ENCODE measurements at places on chromosomes 4 and X.

DNA sequence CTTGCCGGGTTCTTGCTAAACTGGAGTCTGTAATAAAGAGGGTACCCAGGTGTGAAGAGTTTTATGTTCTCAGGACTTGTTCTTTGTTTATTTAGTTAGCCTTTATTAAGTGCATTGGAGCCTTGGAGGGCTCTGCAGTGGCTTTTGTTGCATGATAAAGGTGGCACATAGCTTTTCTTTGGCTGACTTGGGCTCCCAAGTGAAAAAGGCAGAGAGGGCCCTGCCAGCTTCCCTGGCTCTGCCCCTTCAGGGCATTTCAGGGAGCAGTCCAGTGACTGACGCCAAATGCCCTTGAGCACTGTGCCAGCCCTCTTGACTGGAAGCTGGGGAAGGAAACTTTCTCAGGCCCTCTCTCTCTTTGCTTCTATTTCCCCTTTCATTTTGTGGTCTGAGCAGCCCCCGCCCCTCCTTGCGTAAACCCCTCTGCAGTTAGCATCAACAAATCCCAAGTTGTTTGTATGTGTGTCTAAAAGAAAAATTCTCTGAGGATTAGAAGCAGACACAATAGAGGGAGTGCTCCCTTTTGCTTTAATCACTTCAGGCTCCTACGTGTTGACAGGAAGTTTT lies 152.2 kb downstream of the NHS start:
- H3K27ac ChIP-seq, result no peak overlapping the region
- no peak overlapping the region for H3K4me3 ChIP-seq
- no peaks in the 10 kb centered on the region for H3K36me3 ChIP-seq
- H3K27me3 ChIP-seq, result no peaks in the 10 kb centered on the region
- no peak for DNase-seq
- H3K4me1 ChIP-seq, result peaks cover 2% of the 10 kb centered on the region

DNA sequence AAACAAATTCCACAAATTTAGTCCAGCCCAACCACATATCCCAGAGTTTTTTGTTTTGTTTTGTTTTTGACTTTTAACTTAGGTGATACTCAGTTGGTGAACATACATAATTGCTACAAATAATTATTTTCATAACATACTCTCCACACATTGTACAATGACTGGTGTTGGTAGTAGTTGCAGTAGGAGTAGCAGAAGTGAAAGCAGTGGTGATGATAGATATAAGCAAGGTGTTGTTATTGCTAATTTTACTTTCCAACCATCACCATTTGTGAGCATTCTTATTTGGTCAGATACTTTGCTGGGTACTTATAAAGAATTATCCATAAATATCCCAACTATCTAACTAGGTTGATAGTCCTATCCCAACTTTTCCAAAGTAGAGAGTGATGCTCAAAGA lies 47.3 kb downstream of the ARHGAP24 start:
- DNase-seq, result no peak
- no peak overlapping the region for H3K27ac ChIP-seq
- no peaks in the 10 kb centered on the region for H3K4me1 ChIP-seq
- H3K27me3 ChIP-seq, result no peaks in the 10 kb centered on the region
- no peaks in the 10 kb centered on the region for H3K36me3 ChIP-seq

DNA sequence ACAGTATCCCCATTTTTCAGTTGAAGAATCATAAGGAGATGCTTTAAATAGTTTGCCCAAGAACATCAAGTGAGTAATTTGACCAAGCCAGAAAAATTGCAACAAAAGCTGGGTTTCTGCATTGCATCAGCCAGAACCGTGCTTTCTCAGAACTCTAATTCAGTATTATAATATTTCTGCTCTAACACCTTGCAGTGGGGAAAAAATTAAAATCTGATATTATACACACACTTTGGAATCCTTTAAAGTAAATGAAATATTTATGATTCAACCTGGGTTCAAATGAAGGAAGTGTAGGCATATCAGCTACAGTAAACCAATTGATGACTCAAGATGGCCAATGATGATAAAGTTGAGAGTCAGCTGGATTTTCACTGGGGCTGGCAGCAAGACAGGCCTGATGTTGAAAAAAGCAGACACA lies 387.6 kb upstream of the ZFP42 start:
- no peak for DNase-seq
- H3K36me3 ChIP-seq, result no peaks in the 10 kb centered on the region
- H3K4me3 ChIP-seq, result no peak overlapping the region
- H3K4me1 ChIP-seq, result no peaks in the 10 kb centered on the region

GRCh38 chr4:132540797-132541196 lies 608.3 kb upstream of the PCDH10 start:
- H3K27me3 ChIP-seq, result no peaks in the 10 kb centered on the region
- no peak overlapping the region for H3K27ac ChIP-seq
- H3K4me3 ChIP-seq, result no peak overlapping the region
- H3K4me1 ChIP-seq, result no peaks in the 10 kb centered on the region

Measured in activated T-helper 2 cell treated with anti-CD3 and anti-CD28 coated beads, Interferon-gamma antibody, Interleukin-2, Interleukin-4, amounts not matched to agents 10 μg/mL and 5 μg/mL and 100 μg/mL, durations not matched to agents 14 hours and 24 hours and 36 hours (primary cell).